ENCODE measurements at places on chromosomes 5 and 9.

GRCh38 chr5:74543162-74543995, 97.1 kb downstream of the ENC1 start:
- no peak for DNase-seq

- DNase-seq: no peak
These were observed 114.3 kb downstream of the SLC1A3 start for GRCh38 chr5:36720688-36721087.

- DNase-seq: no peak
These were observed 80.2 kb upstream of the IL12B start for GRCh38 chr5:159410480-159410879.

- no peak for DNase-seq
These were observed 1466.0 kb upstream of the C9orf72 start for GRCh38 chr9:29039258-29039657.

DNA sequence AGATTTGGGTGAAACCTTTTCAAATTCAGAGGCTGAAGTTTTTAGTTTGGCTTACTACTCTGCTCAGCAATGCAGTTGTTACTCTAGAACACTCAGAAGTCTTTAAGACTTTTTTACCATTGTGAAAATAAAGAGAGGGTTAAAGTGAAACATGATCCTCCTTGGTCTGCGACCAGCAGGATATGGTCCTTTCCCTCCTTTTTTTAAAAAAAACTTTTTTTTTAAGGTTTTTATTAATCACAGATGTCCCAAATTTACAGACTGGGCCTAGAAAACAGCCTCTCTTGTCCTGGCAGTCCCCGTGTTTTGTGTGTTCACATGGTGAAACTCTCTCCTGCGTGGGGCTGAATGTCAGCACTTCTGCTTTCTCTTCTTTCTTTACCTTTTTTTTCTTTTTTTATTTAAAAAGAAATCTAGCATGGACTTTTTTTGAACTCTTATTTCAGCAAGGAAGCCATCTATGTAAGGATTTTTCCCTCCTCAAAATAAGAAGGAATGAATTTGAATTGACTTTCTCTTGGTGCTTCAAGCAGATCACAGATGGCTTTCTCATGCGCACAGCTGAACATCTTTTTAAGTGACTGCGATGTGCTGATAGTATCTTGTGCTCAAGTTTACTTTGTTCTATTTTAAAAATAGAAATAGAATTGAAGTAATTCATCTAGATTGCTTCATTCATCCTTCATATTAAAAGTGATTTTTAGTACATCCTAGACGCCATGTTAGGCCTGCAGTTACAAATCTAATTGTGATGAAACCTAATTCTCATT, 128.7 kb upstream of the OTULINL start:
- DNase-seq: no peak

- DNase-seq: no peak
These were observed 28.8 kb upstream of the CDC23 start for GRCh38 chr5:138241688-138242571.

GRCh38 chr9:121154782-121155181, 46.9 kb downstream of the RAB14 start:
- DNase-seq: no peak

DNA sequence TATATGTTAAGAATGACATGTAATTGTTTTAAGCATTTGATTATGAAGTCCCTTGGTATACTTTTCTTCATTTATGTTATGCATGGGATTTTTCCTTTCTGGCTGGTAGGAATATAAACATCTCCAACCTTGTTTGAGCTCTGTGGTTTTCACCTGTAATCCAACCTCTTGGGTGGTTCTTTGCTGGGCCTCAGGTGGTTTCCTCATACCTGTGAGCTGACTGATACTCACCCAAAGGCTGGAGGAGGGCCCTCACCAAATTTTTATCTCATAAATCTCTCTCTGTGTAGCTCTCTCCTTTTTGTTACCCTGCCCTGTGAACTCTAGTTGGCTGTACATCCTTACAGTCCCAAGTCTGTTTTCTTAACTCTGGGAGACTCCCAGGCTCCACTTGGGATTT, 39.8 kb upstream of the C6 start:
- DNase-seq: no peak

DNA sequence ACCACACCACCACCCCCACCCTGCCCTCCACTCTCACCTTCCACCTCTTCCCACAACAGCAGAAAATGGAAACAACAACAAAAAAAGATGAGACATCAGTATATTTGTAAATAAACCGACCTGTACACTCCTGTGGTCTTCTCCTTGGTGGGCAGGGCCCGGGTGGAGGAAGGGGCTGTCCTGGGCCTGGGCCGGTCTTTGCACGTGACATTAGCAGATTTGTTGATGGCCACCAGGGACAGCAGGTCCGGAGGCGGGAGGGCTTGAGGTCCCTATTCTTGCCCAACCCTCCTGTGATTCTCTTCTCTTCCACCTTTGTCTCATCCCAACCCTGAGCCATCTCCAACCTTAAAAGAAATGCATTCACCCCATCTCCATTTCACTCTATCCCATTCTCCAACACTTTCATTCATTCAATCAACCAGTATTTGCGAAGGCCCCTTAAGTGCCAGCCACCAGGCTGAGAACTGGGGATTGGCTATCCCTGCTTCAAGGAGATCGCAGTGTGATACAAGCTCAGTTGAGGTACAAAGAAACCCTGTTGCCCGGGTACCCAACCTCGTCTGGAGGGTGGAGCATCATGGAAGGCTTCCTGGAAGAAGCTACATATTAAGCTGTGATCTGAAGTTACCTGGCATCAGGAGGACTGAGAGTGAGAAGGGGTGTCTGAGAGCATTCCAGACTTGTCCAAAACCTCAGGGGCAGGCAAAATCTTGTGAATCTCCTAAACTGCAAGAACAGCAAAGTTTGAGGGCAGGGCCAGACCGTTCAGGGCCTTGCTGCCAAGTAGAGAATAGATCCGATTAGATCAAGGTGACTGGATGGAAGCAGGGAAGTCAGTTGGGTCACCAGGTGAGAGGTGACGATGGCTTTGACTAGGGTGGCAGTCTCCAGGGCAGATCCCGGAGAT, 87.4 kb downstream of the LMX1B start:
- DNase-seq: no peak

DNA sequence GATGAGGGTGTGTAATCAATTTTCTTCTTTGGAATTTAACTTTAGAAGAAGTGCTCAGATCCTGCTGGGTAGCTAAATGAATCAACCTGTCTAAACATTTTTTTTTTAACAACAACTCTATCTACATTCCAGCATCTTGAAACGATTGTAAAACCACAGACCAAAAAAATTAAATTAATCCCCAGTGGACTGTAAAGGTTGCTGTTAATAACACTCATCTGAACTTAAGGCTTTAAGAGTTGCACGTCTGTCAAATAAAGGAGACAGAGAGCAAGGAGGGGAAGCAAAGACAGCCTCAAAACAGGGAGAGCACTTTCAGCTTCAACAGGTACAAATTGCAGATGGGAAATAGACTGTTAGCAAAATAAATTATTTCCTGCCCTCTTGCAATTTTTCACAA, 548.5 kb downstream of the DTWD2 start:
- no peak for DNase-seq

DNA sequence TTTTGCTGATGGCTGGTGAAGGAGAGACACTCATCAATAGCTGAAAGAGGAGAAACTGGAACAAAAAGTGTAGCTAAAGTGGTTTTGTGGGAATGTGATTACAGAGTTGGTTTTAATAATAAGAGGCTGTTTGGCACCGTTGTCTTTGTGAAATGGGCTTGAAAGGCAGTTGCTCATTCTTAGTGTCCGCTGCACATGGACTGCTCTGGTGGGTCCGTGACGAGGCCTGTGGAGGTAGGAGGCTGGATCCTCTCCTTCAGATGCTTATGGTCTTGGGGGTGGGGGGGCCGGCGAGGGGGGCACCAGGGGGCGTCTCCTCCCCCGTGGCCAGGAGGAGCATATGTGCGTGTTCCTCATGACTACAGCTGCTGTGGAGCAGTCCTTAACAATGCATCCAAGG, 29.8 kb downstream of the FUBP3 start:
- DNase-seq: no peak

- no peak for DNase-seq
These were observed 39.2 kb downstream of the PRUNE2 start for GRCh38 chr9:76866689-76867088.

DNA sequence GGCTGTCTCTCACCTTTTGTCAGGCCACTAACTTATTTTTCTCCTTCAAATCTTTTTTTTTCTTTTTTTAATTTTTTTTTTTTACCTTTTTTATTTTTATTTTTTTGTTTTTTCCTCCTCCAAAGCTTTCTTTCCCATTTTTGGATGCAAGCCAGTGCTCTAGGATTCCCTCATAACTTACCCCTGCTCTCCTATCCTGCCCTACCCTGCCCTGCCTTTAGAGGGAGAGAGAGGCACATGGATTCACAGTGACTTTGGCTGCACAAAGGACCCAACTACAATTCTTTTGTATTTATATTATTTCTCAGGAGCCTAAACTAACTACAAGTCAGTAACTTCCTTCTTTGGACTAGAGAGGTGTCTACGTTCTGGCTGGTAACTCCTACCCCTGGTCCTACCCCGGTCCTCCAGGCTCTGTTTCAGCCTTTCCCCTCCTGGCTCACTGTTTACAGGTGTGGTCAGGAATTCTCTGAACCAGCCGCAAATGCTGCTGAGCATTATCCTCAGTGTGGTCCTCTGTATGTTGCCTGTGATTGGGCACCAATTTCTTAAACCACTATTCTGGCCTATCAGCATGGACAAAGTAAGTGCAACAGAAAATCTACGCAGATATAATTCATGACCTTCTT, 8.4 kb upstream of the RUSC2 start:
- DNase-seq: no peak

DNA sequence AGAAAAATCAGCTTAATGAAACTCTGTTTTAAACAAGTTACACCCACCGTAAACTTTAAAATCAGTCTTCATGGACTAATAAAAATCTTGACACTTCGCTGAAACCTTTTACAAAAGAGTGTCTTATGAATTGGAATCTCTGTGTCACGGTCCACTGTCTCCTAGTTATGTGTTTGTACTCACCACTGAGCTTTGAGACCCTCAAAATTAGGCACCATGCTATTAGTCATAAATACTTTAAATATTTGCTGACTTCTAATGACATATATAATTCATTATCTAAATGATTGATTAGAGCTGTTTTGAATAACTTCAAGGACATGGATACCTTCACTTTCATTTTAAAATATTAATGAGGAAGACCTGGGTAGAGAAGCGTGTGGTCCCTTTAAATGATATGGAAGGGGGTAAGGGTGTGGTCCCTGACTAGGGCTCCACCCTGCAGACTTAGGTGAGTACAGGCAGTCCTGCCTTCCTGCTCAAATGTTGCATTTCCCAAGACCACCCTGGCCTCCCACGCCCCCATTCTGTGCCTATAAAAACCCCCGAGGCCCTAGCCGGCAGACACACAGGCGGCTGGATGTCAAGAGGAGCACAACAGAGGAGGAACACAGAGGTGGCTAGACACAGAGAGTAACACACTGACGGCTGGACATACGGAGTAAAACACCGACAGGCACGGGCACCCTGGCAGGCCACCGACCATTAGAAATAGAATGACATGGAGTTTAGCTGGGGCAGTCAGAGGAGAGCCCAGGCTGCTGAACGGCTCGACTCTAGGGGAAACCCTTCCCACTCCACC, 179.0 kb upstream of the CDH9 start:
- DNase-seq: no peak

- DNase-seq: no peak
These were observed 274.2 kb upstream of the DAB2 start for GRCh38 chr5:39698838-39699560.

- DNase-seq: no peak
These were observed 159.4 kb downstream of the CD180 start for GRCh38 chr5:67037171-67037570.

- DNase-seq: no peak
These were observed 254.2 kb upstream of the TRPC7 start for GRCh38 chr5:136619556-136619955.

GRCh38 chr5:171549274-171549673, 129.8 kb downstream of the FGF18 start:
- no peak for DNase-seq

- peak; percentile 56 for DNase-seq
These were observed at the start of gene DOCK8 for GRCh38 chr9:214648-215493. DOCK8 (plus strand) TSS chr9:214865; CDS start chr9:214977, 112 bp downstream.

GRCh38 chr5:80701597-80701996, 46.8 kb upstream of the DHFR start:
- DNase-seq: no peak

- DNase-seq: no peak
These were observed 1015.0 kb downstream of the CDH9 start for GRCh38 chr5:26023361-26023760.

GRCh38 chr5:37519304-37519703, 140.2 kb downstream of the WDR70 start:
- no peak for DNase-seq

DNA sequence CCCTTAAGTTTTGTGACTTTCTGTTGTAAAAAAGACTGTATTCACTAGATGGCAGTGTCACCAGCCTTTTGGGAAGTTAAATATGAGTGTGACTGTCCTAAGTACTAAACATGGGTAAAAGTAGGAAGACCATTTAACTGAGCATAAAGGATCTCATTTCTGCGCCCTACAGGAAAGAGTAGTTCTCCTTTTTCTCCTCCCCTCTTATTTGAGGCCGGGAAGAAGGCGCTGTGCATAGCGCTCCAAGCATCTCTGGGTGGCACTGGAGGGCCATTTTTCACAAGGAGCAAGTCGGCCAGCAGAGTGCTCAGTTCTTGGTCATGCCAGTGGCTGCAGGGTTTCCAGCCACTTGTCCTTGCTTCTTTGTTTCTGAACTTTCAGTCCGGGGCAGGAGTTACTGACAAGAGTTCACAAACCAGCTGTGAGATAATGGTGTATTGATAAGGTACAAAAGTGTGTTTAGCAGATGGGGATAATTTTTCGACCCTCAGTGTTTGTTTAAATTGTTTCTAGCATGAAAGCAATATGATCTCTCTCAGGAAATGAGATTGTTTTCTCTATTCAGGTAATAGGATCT, 227.6 kb upstream of the DMRT1 start:
- peak; percentile 78 for DNase-seq

DNA sequence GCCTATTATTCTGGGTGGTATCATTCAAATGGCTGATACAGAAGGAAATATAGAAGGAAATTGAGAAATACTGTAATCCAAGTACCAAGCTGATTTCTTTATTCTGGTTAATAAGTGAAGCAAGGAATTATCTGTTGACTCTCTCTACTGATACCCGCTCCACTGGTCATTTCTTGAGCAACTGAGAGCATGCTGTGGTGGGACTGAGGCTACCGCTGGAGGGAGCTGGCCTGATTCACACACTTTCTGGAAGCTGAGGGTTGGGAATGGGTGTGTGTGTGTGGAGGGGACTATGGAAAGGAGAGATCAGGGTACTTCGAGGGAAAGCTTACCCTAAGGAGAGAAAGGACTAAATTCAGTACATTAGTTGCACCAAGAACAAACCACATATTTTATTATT, 104.1 kb downstream of the UGCG start:
- DNase-seq: no peak

DNA sequence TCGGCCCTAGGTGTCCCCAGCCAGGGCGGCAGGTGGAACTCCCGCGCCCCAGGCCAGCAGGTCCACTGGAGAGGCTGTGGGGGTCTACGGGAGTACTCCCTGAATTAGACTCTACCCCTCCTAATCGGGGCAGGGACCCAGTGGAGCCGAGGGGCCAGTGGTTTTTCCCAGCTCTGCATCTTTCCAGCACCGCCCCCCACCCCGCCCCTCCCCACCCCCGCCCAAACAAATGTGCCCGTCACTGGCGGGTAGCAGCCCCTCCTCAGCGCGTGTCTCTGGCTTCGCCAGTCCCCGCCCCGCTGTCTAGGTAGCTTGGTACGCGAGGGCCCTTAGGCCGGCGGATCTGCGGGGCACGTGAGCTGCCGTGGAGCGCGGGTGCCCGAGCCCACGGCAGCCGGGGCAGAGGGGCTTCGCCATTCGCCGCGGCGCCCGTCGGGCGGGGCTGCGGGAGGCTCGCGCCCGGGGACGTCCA, 7.0 kb downstream of the UNC5A start:
- DNase-seq: no peak

GRCh38 chr9:27019589-27019988, 14.1 kb upstream of the LRRC19 start:
- no peak for DNase-seq

Data from bone marrow (tissue), 2 donors.